ENCODE measurements at places on chromosomes 7 and 10.

GRCh38 chr10:59995862-59996261 lies 89.5 kb upstream of the CCDC6 start:
- no peak for DNase-seq

DNA sequence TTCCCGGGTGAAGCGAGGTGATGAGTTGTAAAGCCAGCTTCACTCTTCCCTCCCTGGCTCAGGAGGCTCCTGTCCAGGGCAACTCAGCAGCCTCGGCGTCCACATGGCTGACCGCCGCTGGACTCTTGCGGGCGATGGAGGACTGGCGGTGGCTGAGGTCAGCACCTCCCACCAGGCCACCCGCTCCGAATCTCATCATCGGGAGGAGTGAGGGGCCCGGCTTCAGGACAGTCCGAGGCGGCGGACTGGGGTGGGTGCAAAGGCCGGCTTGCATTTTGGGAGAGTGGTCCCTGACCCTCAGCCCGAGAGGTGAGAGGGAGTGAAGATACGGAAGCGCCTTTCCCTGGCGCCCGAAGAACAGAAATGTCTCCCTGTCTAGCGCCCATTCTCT lies 759 bp downstream of the DNAJB12 start:
- peak; percentile 26 for DNase-seq

- DNase-seq: no peak
Measured at GRCh38 chr7:137753948-137754851, 92.6 kb downstream of the DGKI start.

DNA sequence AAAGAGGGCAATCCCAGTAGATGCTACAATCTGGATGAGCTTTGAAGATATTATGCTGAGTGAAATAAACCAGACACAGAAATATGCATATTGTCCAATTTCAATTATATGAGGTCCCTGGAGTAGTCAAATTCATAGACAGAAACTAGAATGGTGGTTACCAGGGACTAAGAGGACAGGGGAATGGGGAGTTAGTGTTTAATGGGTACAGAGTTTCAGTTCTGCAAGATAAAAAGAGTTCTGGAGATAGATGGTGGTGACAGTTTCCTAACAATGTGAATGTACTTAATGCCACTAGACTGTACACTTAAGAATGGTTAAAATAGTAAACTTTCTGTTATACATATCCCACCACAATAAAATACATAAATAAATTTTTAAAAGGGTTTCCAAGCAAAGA lies 236.6 kb downstream of the ELMO1 start:
- no peak for DNase-seq

DNA sequence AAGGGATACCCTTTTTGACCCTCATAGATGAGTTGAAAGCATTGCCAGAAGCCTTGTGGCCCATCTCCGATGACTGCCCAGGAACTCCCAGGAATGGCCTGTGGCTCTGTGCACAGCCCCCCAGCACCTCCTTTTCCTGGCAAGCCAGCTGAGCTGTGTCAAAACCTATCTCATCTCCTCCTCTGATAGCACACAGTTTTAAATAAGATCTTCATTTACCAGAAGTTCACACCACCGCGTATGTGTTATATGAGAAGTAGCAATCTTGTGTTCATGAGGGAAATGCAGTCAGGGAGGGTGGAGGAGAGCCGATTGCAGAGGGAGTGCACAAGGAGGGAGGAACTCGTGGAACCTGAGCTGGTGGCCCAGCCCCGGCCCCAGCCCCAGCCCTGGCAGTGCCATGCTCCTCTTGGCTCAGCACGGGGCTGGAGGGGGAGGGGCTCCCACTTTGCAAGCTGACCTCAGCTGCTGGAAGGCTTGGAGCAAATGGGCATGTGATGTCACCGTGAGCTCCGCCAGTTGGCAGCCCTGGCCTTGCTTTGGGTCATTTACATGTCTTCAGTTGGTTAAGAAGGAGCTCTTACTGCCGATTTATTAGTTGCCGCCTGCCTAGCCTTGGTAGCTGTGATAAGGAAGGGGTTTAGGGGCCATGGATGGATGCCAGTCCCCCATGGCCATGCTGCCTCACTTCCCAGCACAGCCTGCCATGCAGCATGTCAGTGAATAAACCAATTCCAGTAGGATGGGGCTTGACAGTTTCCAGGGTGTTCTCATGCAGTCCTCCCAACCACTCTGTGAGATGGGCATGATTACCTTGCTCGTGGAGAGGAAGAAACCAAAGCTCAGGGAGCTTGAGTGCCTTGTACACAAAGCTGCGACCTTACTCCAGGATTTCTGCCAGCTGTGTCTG lies 20.0 kb downstream of the UNC5B start:
- DNase-seq: no peak

GRCh38 chr10:103916254-103916653 lies 1.7 kb downstream of the STN1 start:
- no peak for DNase-seq

DNA sequence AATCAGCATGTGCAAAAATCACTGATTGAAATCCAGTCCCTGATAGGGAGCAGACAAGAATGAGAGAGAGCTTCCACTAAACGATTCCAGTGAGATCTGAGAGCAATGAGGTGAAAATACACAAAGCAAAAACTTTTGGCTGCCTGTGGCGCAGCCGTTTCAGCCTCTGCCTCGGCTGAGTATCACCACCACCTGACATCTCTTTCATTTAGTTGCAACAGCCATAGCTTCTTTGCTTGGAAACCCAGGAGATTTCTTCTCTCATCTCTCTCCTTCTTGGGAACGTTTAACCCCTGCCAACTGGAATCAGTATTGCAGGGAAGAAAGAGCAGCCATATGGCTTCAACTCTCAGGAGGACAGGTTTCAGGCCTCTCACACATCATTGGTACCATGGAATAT lies 237.3 kb upstream of the AGK start:
- no peak for DNase-seq

DNA sequence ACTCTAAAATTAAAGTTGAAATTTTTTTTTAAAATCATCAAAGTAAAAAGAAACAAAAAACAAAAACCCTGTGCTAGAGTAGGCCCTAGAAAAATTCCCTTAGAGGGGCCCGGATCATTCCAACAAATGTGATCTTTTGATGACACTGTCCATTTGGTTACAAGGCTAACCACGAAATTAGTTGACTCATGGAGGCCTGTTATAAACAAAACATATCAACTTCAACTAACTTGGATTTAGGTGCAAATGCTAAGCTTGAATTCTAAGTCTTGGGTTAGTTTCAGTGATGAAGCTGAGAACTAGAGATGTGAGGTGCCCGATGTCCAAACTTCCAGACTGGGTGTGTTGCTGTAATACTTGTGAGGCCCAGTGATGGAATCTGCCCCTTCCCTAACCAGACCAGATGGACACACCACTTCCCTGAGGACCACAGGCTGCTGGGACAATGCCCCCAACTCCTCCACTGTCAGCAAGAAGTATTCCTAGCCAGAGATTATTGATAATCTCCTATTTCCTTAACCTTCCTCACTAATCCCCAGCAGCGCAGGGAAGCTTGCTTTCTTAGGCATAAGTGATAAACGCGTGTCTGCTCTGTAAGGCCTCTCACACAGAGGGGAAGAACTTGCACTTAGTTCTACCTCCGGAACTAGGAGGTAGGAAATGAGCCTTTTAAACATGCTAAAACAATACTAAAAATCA lies 108.7 kb downstream of the RAPGEF5 start:
- DNase-seq: no peak

- DNase-seq: no peak
Measured at GRCh38 chr7:132422502-132423111, 153.7 kb downstream of the PLXNA4 start.

GRCh38 chr7:88842201-88842600 lies 46.7 kb upstream of the TEX47 start:
- DNase-seq: no peak

DNA sequence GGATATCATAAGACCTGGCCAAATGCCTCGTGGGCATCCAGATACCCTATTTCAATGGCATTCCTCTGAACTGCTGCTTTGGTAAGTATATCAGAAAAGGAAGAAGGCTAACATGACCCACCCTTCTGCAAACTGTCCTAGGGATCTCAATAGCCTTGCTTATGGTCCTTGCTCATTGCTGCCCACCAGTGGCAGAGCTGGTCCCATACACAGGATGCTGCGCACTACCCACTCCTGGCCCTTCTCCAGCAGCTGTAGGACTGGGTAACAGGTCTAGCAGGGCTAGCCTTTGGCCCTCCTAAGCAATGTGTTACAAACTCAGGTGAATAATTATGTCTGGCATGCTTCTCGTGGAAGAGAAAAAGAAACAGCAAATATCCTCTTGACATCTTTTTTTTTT lies 72.5 kb downstream of the C10orf90 start:
- peak; percentile 75 for DNase-seq

DNA sequence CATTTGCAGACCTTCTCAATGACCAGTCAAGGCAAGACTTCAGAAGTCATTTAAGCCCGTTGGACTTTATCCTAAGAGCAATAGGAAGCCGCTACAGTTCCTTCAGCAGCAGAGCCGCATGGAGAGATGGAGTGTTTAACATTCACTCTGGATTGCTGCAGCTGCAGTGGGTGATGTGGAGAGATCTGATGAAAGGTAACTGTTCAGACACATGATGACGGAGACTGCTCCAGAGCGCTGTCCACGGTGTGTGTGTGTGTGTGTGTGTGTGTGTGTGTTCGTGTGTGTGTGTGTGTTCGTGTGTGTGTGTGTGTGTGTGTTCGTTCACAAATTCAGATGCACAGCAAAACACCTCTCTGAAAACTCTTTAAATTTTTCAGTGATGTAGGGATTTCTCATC lies 37.0 kb downstream of the SEC61G start:
- no peak for DNase-seq

- DNase-seq: no peak
Measured at GRCh38 chr7:91323626-91324158, 59.5 kb downstream of the FZD1 start.

DNA sequence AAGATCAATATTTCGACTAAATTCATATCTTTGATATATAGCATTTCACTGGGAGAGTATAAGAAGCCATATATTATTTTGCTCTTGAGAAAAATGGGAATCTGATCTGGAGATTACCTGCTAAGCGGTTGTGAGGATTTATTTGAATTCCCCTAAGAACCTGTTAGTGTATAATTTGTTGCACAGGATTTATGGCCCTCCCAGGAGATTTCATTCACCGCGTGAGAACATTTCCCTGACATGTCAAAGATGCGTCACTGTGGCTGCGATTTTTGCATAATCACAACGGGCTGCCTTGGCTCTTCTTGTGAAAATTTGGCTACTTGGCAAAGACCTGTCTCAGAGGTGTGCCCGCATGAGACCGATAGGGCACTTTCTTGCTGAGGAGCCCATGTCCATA lies 184.7 kb upstream of the PFKP start:
- peak; percentile 59 for DNase-seq

- no peak for DNase-seq
Measured at GRCh38 chr10:16944986-16945385, 127.8 kb upstream of the RSU1 start.

DNA sequence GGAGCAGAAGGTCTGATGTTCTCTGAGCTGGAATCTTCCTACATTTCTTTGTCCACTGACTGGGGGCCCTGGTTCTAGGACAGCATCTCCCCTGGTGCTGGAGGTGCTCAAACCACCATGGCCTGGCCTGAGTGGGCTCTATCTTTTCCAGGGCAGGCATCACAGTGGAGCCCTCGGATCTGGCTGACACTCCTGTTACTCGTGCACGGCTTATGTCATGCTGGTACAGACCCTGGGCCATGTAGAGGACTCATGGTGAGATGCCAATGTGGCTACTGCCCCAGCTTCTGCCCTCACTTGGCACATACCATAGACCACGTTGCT lies 96.0 kb downstream of the HIPK2 start:
- DNase-seq: no peak

- peak; percentile 55 for DNase-seq
Measured at GRCh38 chr10:91694170-91694794, 61.4 kb upstream of the PPP1R3C start.

DNA sequence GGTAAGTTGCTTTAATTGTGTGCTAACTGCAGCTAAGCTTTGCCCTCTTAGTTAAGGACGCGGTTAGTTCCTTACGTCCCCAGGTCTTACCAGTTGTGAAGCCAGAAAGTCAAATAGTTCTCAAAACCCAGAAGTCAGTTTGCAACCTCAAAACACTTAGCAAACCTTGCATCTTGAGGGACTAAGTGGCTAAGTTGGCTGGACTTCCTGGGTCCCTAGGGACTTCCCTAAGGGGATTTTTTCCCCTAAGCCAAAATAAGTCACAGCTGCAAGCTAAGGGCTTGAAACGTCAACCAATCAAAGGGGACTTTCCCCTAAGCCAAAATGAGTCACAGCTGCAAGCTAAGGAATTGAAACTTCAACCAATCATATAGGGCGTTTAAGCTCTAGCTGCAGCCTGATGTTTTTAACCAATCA lies 36.2 kb upstream of the HECW1 start:
- DNase-seq: no peak

DNA sequence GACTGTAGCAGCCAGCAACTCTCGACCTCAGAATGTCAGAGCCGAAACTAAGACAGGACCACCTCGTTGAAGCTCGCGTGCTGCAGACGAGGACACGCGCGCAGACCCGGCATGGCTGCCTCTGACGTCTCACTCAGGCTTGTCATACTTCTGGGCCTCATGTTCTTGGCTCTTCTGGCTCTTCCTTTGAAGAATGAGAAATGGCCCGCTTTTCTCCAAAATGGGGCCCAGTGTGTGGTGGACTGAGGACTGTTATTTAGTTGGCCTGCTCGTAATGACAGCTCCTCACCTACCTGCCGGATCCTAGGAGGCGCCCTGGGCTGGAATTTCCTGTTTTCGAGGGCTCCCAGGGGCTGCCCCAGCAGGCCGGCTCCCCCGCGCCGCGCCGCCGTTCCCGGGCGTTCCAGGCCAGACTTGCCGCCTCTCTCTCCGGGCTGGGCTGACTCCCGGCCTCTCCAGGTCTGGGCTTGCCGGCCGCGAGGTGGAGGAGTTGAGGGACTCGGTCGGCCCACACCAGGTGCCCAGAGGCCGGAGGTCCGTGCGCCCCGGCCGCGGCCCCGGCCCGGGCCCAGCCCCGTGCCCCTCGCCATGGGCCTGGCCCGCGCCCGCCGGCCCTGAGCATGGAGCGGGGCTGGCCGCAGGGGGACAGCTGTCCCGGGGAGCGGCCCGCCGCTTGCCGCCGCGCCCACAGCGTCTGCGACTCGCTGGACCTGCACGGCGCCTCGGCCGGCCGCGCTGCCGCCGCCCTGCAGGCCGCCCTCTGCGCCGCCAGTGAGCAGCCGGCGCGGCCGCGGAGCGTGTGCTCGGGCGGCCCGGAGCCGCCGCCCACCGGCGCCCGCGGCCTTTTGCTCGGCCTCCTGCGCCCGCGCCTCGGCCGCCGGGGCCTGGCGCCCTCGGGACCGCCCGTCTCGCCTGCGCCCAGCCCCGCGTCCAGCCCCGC lies 28.1 kb downstream of the AGAP3 start:
- peak; percentile 66 for DNase-seq

Measured in HEK293T (cell line).